ENCODE measurements at places on chromosomes 11 and 22. TPM values are rescaled to one million over a fixed set of nuclear protein-coding genes. Genes with fewer than 3 reads are reported as not detected.

- no peaks in the 10 kb centered on the region for H3K27me3 ChIP-seq
- no peak overlapping the region for H3K4me3 ChIP-seq
- H3K4me1 ChIP-seq = no peaks in the 10 kb centered on the region
- no peaks in the 10 kb centered on the region for H3K36me3 ChIP-seq
Measured at GRCh38 chr11:97574976-97575665, 1185.3 kb downstream of the JRKL start.

DNA sequence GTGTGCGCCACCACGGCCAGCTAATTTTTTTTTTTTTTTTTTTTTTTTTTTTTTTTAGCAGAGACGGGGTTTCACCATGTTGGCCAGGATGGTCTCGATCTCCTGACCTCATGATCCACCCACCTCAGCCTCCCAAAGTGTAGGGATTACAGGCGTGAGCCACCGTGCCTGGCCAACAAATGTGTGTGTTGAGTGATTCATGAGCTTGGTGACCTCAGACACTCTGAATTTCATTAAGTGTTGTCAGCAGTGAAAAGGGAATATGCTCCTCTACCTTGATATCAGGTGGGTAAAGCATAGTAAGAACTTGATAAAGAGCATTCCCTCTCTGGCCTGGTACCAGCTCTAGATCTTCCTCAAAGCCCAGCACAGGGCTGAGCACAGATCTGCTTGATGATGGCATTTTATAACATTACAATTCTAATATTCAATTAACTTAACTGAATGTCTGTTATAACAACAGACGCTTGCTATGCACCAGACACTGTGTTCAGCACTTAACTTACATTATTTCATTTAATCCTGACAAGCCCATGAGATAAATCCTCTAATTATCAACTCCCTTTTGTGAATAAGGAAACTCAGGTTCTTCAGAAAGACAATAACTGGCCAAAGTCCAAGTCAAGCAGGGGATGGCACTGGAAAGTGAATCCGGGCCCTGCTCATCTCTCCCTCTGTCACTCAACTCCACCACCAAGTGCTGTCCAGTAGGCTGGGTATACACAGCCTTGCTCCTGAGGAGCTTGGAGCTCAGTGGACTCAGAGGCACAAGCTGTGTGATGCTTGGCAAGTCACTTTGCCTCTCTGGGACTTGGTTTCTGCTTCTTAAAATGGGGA, 13.0 kb downstream of the TBC1D10A start:
- peak overlapping the region; percentile 75 for H3K27ac ChIP-seq
- H3K36me3 ChIP-seq = peaks cover 45% of the 10 kb centered on the region
- no peak for DNase-seq
- H3K4me3 ChIP-seq = no peak overlapping the region
- peaks cover 87% of the 10 kb centered on the region for H3K4me1 ChIP-seq

DNA sequence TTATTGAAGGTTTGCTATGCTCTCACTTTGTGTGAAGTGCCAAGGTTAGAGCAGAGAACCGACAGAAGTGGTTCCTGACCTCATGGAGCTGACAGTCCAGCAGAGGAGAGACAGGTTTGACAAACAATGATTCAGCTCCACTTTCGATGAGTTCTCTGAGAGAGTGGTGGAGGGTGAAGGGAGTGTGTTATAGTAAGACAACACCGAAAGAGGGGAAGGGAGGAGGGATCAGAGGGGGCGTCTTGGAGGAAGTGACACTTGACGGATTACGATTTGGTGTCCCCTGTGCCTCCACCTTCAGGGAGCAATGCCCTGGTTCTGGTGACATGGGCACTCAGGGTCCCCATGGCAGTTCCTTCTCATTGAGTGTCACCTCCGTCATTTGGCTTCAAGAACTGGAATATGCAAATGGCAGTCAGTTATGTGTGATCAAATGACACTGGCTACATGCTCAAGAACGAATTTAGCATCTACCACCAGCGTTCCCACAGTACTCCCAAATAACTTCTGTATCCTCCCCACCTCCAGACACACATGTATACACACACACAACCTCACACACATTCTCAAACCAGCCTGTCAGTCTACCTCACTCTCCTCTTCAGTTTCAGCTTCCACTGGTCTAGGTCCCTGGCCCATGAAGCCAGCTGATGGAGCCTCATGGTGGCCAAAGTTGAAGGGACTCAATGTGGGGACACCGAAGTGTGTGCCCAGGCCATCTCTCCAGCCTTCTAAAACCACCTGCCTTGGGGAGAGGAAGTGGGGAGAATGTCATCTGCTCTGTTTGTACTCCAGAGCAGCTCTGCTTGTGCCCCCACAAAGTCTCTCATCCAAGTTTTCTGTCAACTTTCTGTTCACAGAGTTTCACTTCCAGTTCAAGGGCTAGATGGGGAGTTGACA, 31.4 kb upstream of the NUP160 start:
- peaks cover 6% of the 10 kb centered on the region for H3K4me1 ChIP-seq
- no peak for DNase-seq
- H3K27ac ChIP-seq = no peak overlapping the region
- H3K36me3 ChIP-seq = no peaks in the 10 kb centered on the region
- H3K27me3 ChIP-seq = no peaks in the 10 kb centered on the region
- H3K4me3 ChIP-seq = no peak overlapping the region

- no peak overlapping the region for H3K4me3 ChIP-seq
- no peaks in the 10 kb centered on the region for H3K36me3 ChIP-seq
- no peak for DNase-seq
- no peaks in the 10 kb centered on the region for H3K27me3 ChIP-seq
- no peak overlapping the region for H3K27ac ChIP-seq
Measured at GRCh38 chr11:44814881-44815592, 88.3 kb downstream of the TSPAN18 start.

DNA sequence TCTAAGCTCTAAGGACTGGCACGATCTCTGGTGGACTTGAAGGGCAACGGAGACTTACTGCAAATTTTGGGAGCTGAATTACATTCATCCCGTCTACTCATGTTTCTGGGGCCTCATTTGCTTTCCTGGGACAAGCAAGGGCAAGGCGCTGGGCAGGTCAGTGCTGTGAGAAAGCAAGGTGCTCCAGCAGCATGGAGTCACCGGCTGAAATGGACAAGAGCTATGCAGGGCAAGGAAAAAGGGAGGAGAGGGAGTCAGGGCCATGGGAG, 25.6 kb downstream of the FLI1 start:
- no peaks in the 10 kb centered on the region for H3K27me3 ChIP-seq
- peak overlapping the region; percentile 69 for H3K4me3 ChIP-seq
- peaks cover 27% of the 10 kb centered on the region for H3K36me3 ChIP-seq
- H3K27ac ChIP-seq = peak overlapping the region; percentile 91
- H3K4me1 ChIP-seq = peaks cover 91% of the 10 kb centered on the region

GRCh38 chr22:35524966-35525686, 15.5 kb upstream of the RASD2 start:
- no peak for DNase-seq
- H3K4me1 ChIP-seq = no peaks in the 10 kb centered on the region
- H3K4me3 ChIP-seq = no peak overlapping the region
- peaks cover 12% of the 10 kb centered on the region for H3K27me3 ChIP-seq
- H3K27ac ChIP-seq = no peak overlapping the region
- H3K36me3 ChIP-seq = no peaks in the 10 kb centered on the region

DNA sequence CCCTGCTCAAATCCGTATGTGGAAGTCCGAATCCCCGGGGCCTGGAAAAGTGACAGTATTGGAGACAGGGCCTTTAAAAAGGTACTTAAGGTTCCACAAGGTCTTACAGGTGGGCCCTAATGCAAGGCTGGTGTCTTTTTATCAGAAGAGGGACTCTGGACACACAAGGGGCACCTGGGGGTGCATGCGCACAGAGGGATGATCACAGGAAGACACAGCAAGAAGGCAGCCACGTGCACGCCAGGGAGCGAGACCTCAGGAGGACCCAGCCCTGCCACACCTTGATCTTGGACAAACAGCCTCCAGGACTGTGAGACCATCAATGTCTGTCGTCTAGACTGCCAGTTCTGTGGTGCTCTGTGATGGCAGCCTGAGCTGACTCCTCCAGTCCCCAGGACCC, 96.5 kb downstream of the SHANK2 start:
- H3K4me1 ChIP-seq = no peaks in the 10 kb centered on the region
- DNase-seq = no peak
- H3K27me3 ChIP-seq = peaks cover 6% of the 10 kb centered on the region
- no peak overlapping the region for H3K4me3 ChIP-seq

GRCh38 chr22:46531581-46532175, 5.7 kb downstream of the CELSR1 start:
- H3K4me3 ChIP-seq = no peak overlapping the region
- H3K27me3 ChIP-seq = peaks cover 14% of the 10 kb centered on the region
- H3K27ac ChIP-seq = no peak overlapping the region
- no peak for DNase-seq
- H3K4me1 ChIP-seq = peaks cover 5% of the 10 kb centered on the region

DNA sequence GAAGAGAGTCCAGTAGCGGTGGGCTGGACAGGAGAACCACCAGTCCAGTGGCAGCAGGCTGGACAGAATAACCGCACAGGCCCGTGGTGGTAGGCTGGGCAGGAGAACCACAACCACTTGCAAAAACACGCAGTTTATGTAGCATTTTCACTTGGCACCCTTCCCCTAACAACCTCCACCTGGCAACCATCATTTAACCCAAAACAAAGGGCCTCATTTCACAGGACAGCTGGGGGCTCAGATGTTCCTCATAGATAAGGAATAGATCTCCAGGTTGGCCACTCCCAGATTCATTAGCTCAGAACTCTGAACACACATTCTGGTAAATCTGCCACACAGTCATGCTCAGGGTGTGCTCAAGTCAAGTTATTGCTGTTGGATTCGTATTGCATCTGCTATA, 41.2 kb downstream of the SYTL2 start:
- H3K27ac ChIP-seq = no peak overlapping the region
- no peaks in the 10 kb centered on the region for H3K27me3 ChIP-seq
- peaks cover 19% of the 10 kb centered on the region for H3K36me3 ChIP-seq
- no peak for DNase-seq

DNA sequence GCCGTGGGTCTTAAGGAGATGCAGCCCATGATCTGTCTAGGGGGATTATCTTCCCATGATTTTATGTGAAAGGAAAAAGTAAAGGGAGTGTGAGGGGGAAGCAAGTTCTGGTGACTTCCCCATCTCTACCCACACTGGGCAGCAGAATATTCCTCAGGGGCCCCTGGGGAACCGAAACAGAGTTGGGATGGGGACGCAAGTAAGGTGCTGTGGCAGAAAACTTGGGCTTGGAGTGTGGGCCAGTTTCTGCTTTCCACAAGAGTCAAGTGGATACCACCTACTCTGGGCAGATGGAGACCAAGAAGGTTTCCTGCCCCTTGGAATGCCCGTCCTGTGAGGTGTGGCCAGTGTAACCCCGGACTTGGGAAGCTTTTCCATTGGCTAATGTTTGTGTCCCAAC, 64.4 kb downstream of the SGSM3 start:
- no peak for DNase-seq
- peaks cover 34% of the 10 kb centered on the region for H3K4me1 ChIP-seq
- no peaks in the 10 kb centered on the region for H3K27me3 ChIP-seq
- H3K4me3 ChIP-seq = no peak overlapping the region

DNA sequence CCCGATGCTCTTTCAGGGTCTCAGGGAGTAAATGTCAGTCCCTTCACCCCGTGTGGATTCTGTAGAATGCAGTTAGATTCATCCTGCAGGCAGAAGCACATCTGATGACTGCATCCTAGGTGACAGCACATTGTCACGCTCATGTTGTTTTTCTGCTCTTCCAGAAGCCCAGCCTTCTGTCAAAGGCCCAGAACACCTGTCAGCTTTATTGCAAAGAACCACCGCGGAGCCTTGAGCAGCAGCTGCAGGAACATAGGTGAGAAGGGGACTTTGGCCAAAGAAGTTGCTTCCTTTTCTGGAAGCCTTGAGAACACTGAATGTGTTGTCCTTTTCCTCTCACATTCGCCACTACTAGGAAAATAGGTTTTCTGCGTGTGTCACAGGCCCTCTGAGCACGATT, 43.7 kb downstream of the PPP2R1B start:
- no peaks in the 10 kb centered on the region for H3K4me1 ChIP-seq
- DNase-seq = no peak
- H3K36me3 ChIP-seq = peaks cover 42% of the 10 kb centered on the region
- no peaks in the 10 kb centered on the region for H3K27me3 ChIP-seq

GRCh38 chr22:18978506-18978905, 42.4 kb upstream of the PRODH start:
- peaks cover 2% of the 10 kb centered on the region for H3K27me3 ChIP-seq
- H3K27ac ChIP-seq = no peak overlapping the region
- no peak overlapping the region for H3K4me3 ChIP-seq
- no peaks in the 10 kb centered on the region for H3K36me3 ChIP-seq

- H3K27me3 ChIP-seq = no peaks in the 10 kb centered on the region
- H3K36me3 ChIP-seq = peaks cover 44% of the 10 kb centered on the region
- DNase-seq = no peak
- no peaks in the 10 kb centered on the region for H3K4me1 ChIP-seq
- H3K27ac ChIP-seq = no peak overlapping the region
Measured at GRCh38 chr11:43493431-43493830, 134.7 kb downstream of the TTC17 start.

DNA sequence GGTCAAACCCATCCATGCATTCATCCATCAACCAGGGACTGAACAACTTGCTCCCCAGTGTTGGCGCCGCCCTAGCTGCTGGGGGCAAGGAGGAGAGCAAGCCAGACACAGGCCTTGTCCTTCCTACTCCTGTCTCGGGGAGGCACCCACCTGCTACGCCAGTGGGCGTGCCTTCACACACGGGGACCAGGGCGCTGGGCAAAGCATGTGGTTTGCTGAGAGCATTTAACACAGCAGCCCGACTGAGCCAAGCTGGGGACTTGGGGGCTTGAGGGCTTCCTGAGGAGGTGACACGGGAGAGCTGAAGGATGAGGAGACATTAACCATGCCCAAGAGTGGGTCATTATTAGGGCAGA, 30.6 kb downstream of the CACNA1I start:
- H3K27ac ChIP-seq = no peak overlapping the region
- H3K4me3 ChIP-seq = no peak overlapping the region
- DNase-seq = no peak
- peaks cover 35% of the 10 kb centered on the region for H3K27me3 ChIP-seq

DNA sequence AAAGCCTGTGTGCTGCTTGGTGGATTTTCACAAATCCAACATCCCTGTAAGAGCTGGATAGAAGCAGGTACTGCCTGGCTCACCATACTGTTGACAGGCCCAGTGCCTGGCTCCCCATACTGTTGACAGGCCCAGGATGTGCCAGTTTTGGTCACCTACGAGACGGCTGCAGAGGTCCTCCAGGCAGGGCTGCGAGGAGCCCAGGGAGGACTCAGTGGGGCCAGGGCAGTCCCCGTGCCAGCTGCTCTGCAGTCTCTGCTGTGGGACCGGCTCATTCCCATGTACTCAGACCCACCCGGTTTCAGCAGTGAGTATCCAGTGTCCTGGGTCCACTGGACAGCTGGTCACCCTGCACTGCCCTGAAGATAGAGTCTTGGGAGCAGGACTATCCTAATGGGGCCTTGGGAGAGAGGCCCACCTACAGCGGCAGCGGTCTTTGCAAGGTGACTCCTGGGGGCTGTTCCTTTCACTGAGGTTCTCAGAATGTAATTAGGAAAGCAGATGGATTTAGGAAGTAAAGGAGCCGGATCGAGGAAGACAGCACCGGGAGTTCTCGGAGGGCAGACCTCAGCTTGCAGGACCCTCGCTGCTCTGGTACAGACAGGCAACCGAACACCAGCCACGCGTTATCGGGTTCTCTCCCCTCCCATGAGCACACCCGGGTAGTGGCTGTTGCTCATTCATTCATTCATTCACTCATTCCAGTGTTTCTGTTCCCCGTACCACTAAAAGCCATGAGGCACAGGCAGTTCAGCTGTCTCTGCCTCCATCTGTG, 106.1 kb downstream of the CTTN start:
- no peaks in the 10 kb centered on the region for H3K27me3 ChIP-seq
- no peak overlapping the region for H3K27ac ChIP-seq
- no peak overlapping the region for H3K4me3 ChIP-seq
- H3K36me3 ChIP-seq = no peaks in the 10 kb centered on the region
- DNase-seq = no peak

MRGPRF gene
- total RNA-seq = not detected

ELFN2 gene
- total RNA-seq = 0.11 TPM

LARGE2 gene
- 0.30 TPM for total RNA-seq

SCUBE1 gene
- total RNA-seq = not detected

OR51E2 gene
- not detected for total RNA-seq

KCNE3 gene
- not detected for total RNA-seq

C11orf24 gene
- total RNA-seq = 34.2 TPM

RBMXL2 gene
- not detected for total RNA-seq

Data from activated T-helper 2 cell treated with anti-CD3 and anti-CD28 coated beads, Interferon-gamma antibody, Interleukin-2, Interleukin-4, amounts not matched to agents 10 μg/mL and 5 μg/mL and 100 μg/mL, durations not matched to agents 14 hours and 24 hours and 36 hours (primary cell).